ENCODE measurements at places on chromosomes 13 and 19.

DNA sequence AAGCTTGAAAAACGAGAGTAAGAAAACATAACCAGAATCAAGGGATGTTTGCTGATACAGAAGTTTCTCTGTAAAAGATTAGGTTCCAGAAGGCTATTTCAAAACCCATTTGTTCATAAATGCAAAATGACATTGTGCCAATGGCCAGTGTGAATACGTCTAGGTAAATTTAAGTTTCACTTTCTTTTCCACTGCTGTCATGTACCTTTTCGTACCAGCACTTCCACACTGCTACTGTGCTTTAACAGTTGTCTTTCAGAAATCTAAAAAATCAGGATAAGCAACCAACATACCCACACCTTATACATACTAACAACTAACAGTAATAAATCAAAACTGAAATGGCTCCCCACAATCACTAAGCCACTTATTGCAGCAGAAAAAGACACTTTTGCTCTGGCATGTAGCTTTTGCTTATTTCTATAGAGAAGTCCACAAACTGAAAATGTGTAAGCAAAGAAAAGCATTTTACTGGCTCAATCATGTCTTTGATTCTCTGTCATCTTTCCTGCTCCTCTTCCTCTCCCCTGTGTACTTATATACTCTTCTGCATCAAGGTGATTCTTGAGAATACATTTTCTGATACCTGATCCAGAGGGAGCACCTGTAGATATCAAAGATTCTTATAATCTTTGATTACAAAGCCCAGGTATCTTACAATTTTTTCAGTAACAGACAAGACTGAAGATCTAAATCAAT is 34.3 kb downstream of the ELF1 start:
- DNase-seq: no peak

DNA sequence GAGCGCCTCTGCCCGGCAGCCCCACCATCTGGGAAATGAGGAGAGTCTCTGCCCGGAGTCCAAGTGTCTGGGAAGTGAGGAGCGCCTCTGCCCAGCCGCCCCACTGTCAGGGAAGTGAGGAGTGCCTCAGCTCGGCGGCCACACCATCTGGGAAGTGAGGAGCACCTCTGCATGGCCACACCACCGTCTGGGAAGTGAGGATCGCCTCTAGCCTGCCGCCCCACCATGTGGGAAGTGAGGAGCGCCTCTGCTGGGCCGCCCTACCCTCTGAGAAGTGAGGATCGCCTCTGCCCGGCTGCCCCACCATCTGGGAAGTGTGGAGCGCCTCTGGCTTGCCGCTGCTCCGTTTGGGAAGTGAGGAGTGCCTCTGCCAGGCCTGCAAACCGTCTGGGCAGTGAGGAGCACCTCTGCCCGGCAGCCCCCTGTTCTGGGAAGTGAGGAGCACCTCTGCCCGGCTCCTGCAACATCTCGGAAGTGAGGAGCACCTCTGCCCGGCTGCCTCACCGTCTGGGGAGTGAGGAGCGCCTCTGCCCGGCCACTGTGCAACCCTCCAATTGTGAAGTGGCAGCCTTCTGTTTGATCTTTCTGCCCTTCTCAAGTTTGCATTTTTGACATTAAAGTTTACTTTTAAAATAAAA is 60.8 kb upstream of the CEACAM21 start:
- DNase-seq: no peak

DNA sequence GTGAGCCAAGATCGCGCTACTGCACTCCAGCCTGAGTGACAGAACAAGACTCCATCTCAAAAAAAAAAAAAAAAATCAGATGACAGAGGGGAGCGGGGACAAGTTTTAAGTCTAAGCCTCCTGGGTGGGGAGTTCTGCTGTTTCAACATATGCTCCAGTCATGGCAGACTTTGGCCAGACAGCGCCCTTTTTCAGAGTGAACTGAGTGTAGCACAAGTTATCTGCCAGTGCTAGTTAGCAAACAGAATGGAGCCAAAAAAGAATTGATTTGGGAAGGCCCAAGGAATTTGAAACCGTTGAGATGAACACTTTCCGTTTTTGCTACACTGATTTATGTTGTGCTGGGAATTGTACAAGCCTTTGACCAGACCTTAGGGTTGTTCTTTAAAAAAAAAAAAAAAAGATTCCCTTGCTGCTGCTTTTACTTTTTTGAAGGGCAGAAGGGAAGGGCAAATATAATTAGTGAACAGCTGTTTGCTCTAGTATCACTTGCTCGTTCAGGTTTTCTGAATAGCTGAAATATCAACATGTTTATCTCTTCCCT is 5.7 kb downstream of the ACTN4 start:
- no peak for DNase-seq

DNA sequence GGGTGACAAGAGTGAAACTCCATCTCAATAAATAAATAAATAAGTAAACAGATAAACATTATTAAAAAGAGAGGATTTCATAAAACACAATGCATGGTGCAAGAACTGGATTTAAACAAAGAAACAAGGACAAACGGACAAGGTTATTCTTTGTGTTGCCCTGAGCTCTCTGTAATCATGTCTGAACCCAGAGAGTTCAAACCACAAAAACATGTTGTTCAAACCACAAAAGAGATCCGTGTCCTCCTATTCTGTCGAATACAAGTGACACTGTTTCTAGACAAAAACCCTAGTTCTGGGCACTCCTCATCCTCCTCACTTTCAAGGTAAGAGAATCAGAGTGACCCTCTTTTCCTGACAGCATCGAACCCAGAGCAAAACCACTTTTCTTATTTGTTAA is 4.6 kb upstream of the TPRX2 start:
- no peak for DNase-seq

GRCh38 chr13:93847162-93847561 is 620.6 kb downstream of the GPC6 start:
- DNase-seq: no peak

- no peak for DNase-seq
Measured at GRCh38 chr19:3409346-3410064, 43.1 kb downstream of the NFIC start.

GRCh38 chr19:33799476-33799875 is 2.8 kb downstream of the KCTD15 start:
- DNase-seq: no peak

GRCh38 chr13:46953331-46953730 is 56.5 kb upstream of the HTR2A start:
- no peak for DNase-seq

DNA sequence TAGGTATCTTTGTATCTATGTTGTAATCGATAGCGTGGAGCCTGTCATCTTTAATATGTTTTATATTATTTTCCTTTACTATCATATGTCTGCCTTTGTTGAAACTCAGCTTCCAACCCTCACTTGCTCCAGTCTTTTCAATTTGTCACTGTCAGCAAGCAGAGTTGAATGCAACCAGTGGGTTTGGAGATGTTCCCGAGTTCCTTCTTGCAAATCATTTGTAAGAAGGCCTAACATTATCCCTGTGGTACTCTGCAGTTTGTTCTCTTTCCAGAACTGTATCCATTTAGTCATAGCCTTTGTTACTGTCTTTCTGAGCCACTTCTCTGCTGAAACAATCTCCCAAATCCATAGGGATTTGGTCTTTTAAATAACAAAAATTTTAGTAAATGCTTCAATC is 41.8 kb downstream of the RNASEH2B start:
- no peak for DNase-seq

GRCh38 chr19:45863840-45864628 is at the start of gene FOXA3:
TSS of gene FOXA3 (plus strand) at chr19:45864326. CDS start at chr19:45864457, 131 bp downstream.
- peak; percentile 51 for DNase-seq
